ENCODE measurements at places on chromosomes 16 and 17.

- no peak for DNase-seq
These were observed 18.4 kb downstream of the CFAP20 start for GRCh38 chr16:58110571-58111301.

DNA sequence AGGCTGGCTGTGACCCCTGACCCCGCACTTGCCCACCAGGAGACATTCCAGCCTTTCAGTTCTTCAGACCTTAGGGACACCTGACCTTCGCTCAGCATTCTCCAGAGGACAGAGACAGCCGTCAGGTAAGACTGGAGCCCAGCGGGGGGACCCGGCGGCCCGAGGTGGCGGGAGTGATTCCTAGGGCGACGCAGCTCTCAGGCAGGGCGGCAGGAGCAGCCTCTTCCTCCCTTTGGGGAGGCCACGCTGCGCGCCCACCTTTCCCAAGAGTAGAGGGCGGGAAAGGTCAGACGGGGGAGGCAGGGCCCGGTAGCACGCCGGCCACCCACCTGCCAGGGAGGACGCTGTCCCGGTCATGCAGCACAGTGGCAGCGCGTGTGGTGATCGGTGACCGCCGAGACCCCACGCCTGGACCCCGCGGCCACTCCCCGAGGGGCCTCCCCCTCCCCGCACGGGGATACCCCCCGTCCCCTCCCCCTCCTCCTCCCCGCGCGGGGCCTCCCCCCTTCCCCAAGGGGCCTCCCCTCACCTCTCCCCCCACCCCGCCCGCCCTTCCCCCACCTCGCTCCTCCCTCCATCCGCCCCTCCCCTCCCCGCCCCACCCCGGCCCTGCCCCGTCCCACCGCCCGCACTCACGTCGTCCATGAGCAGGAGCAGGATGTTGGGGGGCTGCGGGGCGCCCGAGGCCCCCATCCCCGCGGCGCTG, 472 bp downstream of the GALNS start:
- no peak for DNase-seq

DNA sequence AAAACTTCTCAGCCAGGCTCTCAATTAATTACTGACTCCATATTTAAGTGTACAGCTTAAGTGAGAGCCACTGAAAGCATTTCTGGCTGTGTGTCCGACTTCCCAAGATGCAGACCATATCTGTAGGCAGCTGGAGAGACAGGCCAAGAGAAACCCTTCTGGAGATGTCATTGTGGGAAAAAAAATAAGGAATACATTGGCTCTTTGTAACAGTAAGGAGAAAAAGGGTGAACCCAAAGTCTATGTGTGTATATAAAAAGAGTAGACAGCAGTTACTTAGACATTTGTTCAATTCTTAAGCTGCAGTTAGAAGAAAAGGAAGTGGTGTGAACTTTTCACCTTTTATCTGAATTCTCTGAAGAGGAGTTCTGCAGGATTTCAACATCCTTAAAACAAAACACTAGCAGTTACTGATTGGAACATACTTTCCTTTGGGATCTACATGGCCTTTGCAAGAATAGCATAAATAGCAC, 21.7 kb downstream of the FAM117A start:
- DNase-seq = no peak

GRCh38 chr16:58563235-58563634, 47.9 kb downstream of the SETD6 start:
- no peak for DNase-seq

GRCh38 chr17:36127199-36127893, 23.7 kb downstream of the CCL4 start:
- no peak for DNase-seq

- DNase-seq = no peak
These were observed 59.5 kb upstream of the GSE1 start for GRCh38 chr16:85553436-85554113.

DNA sequence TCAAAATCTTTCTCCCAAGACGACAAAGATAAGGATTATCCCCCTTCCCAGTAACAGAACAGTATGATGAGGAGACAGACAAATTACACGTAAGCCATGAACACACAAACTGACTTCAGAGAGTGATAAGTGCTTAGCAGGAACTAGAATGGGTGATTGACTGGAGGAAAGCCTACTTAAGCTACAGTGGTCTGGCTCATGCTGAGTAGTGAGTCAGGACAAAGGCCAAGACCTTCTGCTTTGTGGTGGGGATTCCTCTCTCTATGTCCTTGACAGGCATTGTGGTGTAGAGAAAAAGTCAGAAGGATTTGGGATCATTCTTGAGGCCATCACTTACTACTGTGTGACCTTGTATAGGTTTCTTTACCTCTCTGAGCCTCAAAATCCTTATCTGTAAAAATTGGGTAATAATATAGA, 381.9 kb upstream of the CCL2 start:
- DNase-seq = no peak

GRCh38 chr16:27235055-27235937, 32.0 kb downstream of the KDM8 start:
- DNase-seq = peak; percentile 74

DNA sequence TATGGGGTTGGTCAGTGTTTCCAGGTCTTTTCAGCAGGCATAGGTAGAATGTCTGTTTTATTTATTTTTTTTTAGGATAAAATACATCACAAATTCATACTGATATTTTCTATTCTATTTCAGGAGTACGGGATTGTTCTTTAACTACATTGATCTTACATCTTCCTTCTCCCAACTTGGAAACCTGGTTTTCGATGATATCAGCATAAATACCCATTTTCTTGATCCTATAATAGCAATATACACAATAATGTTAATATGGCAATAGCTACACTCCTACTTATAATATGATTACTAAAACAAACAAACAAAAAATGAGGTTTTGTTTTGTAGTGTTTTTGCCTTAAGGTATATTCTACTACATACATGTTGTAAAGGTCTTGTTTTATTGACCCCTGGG, 962.4 kb upstream of the GOT2 start:
- DNase-seq = no peak

DNA sequence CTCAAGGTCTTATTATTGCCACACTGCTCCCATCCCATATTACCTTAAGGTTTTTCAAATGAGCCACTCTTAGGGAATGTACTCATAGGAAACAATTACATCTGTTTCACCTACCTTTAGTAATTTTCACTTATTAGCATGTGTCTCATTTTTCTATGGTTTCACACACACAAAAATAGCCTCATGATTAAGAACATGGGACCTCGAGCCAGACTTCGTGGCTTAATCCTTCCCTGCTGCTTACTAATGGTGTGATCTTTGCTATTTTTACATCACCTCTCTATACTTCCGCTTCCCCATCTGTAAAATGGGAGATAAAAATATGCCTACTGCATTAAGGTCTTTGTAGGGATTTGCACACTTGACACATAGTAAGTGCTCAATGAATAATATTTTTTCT, 38.5 kb downstream of the OTOA start:
- no peak for DNase-seq

DNA sequence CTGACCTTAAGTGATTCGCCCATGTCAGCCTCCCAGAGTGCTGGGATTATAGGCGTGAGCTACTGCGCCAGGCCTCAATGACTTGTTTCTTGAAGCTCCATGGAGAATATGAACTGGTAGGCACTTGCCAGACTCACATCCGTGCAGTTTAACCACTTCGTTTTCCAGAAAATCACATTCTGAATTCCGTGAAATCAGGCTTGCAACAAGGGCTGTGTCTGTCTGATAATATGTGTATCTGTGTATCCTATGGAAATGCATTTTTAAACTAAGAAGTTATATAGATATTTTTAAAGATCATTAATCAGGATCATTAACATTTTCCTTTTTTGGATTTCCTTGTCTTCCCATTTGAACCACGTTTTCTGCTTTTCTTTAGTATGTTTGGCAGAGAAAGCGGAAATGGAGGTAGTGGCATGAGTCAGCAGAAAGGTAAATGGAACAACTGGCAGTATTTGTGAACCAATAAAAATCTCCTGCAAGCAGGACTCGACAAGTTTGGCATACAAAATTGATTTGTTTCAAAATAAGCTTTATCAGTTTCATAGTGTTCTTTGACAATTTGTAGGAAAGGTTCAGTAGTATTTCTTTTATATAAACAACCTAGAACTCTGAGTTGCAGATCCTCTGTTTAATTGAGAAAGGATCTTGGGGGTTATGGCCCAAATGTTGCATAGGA, 33.0 kb downstream of the USP10 start:
- no peak for DNase-seq

- no peak for DNase-seq
These were observed 103.8 kb downstream of the ANKRD11 start for GRCh38 chr16:89386306-89387185.

DNA sequence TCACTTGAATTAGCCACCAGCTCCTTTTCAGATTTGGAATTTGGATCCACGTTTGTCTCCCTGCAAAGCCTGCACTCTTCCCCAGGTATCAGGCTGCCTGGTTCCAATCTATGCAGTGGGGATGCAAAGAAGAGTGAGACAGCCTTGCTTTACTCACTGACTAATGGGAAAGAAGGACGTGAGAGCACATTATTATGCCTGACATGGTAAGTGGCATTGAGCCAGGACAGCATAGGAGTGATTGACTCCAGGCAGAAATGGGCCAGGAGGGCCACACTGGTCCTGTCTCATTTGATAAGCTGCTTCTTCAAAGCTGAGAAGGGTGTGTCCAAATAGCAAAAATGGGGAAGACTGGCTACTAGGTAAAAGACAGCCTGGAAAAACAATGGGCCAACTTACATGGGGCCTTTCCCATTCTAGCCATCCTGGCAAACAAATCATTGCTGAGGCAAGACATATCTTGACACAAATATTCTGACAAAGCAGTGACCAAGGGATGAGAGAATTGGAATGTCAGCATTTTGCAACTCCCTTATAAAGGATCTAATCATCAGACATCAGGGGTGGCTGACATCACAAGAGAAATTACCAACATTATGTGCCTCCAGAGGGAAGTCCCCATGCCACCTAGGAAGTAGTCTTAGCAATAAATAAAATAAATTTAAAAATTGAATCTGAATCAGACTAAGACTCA, 38.6 kb downstream of the CDH11 start:
- no peak for DNase-seq

DNA sequence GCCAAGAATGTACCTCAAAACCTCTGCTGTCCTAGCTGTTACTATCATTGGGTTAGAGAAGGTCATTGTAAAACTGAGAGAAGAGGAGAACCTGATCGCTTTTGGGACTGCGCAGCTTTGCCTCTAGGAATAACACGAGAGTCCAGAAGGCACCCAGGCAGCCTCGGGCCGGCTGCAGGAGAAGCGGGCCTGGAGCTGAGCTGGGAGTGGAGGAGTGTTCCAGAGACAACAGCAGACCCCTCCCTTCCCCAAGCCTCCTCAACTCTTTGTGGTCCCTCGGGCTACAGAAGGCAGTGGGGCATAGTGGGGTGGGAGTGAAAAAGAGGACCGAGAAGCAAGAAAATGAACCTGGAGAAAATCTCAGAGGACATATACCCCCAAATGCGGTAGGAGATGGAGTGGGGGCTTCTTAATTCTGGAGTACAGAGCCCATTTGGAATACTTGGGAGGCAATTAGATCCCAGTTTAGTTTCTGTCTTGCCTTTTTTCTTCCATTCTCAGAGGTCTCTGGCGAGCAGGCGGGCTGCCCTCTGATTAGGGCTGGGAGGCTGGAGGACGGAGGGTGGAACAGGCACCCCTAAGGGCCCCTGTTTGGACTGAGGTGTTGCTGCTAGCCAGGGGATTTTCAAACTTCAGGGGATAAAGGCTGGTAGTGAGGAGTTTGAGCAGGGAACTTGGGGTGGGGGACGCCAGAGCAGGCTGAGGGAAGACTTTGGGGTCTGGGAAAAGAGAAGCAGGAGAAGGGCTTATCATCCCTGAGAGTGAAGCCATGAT, 13.3 kb upstream of the HOXB2 start:
- DNase-seq = no peak

DNA sequence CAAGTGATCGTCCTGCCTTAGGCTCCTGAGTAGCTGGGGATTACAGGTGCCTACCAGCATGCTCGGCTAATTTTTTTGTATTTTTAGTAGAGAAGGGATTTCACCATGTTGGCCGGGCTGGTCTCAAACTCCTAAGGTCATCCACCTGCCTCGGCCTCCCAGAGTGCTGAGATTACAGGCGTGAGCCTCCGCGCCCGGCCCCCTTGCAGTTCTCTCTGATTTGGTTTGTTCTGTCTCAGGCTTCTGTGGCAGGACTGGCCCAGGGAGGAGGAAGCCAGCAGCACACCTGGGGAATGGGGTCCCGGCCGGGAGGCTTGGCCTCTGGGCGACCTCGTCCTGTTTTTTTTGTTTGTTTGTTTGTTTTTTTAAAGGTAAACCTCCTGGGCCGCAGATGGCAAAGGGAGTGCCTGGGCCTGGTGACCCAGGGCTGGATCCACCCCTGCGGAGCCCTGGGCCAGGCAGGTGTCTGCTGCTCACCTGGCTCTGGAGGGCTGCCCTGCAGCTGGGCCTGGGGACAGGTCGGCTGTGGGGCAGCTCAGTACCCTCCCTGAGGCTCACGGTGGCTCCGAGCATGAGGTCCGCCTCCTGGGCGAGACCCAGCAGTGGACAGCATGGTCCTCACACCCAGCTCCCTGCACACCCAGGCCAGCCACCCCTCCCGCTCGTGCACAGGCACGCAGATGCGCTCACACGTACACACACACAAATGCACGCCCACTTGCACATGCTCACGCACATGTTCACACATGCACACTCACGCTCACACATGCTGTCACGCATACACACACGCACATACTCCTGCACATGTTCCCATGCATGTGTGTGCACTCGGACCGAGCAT, 3.3 kb upstream of the NUDT16L1 start:
- no peak for DNase-seq

DNA sequence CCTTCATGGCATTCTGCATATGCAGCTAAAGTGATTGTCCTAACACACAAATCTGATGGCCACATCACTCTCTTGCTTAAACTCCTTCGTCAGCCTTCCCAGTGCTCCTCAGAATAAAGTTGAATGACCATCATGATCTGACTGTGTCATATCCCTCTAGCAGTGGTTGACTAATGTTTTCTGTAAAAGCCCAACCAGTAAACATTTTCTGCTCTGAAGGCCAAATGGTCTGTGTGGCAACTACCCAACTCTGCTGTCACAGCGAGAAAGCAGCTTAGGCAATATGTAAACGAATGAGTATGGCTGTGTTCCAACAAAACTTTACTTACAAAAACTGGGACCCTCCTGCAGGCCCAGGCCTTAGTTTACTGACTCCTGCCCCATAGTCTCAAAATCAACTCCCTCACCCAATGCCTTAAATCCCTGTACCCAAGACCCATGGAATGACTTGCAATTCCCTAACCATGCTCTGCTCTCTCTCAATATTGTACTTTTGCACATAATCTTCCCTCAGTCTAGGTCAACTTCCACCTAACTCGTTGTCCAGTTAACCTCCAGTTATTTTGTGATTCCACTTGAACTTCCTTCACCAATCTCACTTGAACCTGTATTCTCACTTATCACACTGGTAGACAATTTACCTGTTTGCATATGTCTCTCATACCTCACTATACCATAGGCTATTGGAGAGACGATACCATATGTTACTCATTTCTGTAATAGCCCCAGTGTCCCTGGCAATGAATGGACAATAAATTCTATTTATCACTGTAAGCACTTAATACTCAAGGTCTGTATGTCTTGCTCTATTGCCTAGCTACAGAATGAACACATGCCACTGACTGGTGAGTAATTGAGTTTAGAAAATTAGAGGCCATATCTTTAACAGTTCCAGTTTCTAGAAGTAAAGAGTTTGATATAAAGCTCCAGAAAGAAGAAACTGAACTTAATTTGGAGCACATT, 29.1 kb downstream of the TMEM100 start:
- DNase-seq = no peak
